ENCODE measurements at places on chromosomes 12 and 14.

- peaks cover 7% of the 10 kb centered on the region for H3K36me3 ChIP-seq
- H3K27ac ChIP-seq = peak overlapping the region; percentile 99
- no peaks in the 10 kb centered on the region for H3K27me3 ChIP-seq
Observed at GRCh38 chr14:49893309-49894213, 679 bp downstream of the ARF6 start.

DNA sequence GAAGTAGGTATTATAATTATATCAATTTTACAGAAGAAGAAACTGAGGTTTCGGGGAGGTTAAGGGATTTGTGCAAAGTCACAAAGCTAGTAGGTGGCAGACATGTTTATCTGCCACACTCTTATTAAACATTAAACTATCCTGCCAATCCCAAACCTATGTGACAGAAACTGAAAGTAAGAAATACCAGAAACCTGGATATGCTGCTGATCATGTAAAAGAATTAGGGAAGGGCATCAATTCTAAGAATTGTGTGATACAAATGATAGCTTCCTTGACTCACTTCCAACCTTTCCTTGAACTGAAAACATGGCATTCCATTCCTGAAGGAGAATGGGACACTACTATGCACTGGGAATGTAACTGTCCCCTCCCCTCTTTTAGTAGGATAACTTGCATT, 16.9 kb downstream of the TAOK3 start:
- H3K4me3 ChIP-seq = no peak overlapping the region
- H3K36me3 ChIP-seq = no peaks in the 10 kb centered on the region
- H3K4me1 ChIP-seq = peaks cover 16% of the 10 kb centered on the region
- no peaks in the 10 kb centered on the region for H3K27me3 ChIP-seq

DNA sequence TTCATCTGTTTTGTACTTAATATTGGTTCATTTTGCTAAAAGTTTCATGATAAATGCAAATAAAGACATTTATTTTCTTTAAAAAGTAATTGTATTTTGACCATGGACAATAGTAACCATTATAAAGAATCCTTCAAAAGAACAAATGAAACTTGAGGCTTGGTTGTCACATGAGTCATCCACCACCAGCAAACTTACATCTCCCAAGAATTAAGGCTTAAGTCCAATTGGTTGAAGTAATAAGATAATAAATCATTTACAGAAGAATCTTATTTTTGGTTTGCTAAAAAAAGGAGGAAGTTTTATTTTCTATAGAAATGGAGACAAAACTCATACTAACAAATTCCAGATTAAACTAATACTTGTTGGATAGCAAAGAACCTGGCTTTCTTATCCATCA, 84.8 kb upstream of the KITLG start:
- H3K36me3 ChIP-seq = peaks cover 7% of the 10 kb centered on the region
- H3K27ac ChIP-seq = no peak overlapping the region
- peaks cover 2% of the 10 kb centered on the region for H3K4me1 ChIP-seq
- DNase-seq = no peak
- no peaks in the 10 kb centered on the region for H3K27me3 ChIP-seq

- peak overlapping the region; percentile 86 for H3K4me3 ChIP-seq
- H3K36me3 ChIP-seq = no peaks in the 10 kb centered on the region
- DNase-seq = no peak
- H3K4me1 ChIP-seq = peaks cover 80% of the 10 kb centered on the region
- peaks cover 23% of the 10 kb centered on the region for H3K27me3 ChIP-seq
Observed at GRCh38 chr12:54033106-54033979, 493 bp downstream of the HOXC5 start.

DNA sequence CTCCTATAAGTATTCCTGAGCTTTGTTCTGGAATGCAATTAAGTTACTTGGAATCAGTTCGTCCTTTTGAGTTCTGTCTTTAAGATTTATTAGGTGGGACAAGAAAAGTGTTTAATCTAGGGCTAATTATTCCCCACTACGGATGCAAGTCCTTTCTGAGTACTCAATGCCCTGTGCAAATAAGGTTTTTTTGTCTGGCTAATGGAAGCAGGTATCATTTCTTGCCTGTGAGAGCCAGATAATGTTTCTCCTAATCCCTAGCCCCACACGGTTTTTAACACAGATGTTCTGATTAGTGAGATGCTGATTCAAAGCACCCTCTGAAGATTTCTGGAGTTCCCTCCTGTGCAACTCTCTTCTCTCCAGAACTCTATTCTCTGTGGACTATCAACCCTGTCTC, 296.6 kb upstream of the PRICKLE1 start:
- peaks cover 4% of the 10 kb centered on the region for H3K4me1 ChIP-seq
- peaks cover 10% of the 10 kb centered on the region for H3K36me3 ChIP-seq
- no peaks in the 10 kb centered on the region for H3K27me3 ChIP-seq
- H3K27ac ChIP-seq = no peak overlapping the region
- H3K4me3 ChIP-seq = no peak overlapping the region

DNA sequence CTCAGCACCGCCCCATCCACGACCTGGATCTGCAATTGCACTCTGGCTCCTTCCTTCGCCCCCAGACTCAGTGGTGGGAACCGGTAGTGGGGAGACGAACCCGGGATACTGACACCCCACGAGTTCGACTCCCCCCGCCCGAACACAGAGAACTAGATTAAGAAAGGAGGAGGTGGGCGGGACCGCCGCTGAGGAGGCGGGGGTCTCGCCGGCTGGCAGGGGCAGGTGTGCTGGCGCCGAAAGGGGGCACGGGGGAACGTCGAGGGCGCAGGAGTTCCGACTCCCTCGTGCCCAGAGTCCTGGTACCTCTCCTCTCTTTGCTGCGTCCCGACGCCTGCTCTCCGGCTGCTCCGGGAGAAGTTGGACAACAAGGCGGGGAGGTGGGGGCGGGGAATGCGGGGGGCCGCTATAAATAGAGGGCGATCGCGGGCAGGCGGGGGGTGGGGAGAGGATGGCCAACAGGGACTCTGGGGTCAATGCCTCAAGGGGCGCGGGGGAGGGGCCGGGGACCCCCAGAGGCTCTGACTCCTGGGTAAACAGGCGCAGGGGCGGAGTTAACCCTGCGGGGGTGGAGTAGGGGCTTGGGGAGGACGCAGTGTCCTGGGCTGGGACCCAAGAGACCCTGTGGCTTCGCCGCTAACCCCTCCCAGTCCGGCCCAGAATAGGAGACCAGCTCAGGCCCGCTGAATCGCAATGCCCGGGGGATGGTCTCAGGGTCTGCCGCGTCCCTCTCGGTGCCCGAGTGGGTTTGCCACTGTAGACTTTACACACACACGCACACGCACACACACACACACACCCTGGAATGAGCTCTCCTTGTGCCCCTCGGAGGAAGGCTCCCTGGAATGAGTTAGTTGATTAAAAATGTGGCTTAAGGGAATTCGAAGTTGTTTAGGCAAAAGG, 761 bp upstream of the NDRG2 start:
- DNase-seq = peak; percentile 51
- peak overlapping the region; percentile 90 for H3K4me3 ChIP-seq
- no peaks in the 10 kb centered on the region for H3K27me3 ChIP-seq
- H3K27ac ChIP-seq = peak overlapping the region; percentile 94
- peaks cover 12% of the 10 kb centered on the region for H3K36me3 ChIP-seq

- no peaks in the 10 kb centered on the region for H3K27me3 ChIP-seq
- DNase-seq = no peak
- no peak overlapping the region for H3K27ac ChIP-seq
- H3K4me1 ChIP-seq = peaks cover 15% of the 10 kb centered on the region
- H3K4me3 ChIP-seq = no peak overlapping the region
Observed at GRCh38 chr14:87034680-87035079, 958.3 kb downstream of the GALC start.

- H3K36me3 ChIP-seq = peaks cover 24% of the 10 kb centered on the region
- DNase-seq = no peak
- H3K4me3 ChIP-seq = no peak overlapping the region
Observed at GRCh38 chr12:50678650-50679365, 85.1 kb upstream of the ATF1 start.

DNA sequence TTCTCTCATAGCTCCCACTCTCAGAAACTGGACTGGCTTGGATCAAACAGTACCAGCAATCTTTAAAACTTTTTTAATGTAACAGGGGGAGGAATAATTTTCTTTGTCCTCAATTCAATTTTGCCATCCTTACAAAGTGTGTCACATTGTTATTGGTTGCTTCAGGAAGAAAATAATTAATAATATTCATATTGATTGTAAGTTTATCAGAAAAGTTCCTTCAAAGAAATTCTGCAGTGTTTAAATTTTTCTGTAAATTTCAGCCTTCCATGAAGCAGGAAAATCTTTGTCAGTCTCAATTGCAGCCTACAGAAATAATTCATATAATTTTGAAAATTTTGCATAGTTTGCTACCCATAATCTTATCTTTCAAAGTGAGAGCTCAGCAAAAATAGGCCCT, 1119.1 kb upstream of the ATXN7L3B start:
- no peak overlapping the region for H3K27ac ChIP-seq
- no peak overlapping the region for H3K4me3 ChIP-seq

GRCh38 chr14:75417674-75418073, 10.1 kb upstream of the JDP2 start:
- no peaks in the 10 kb centered on the region for H3K27me3 ChIP-seq
- peaks cover 22% of the 10 kb centered on the region for H3K4me1 ChIP-seq
- H3K36me3 ChIP-seq = no peaks in the 10 kb centered on the region
- H3K4me3 ChIP-seq = no peak overlapping the region
- DNase-seq = no peak

- H3K27me3 ChIP-seq = peaks cover 27% of the 10 kb centered on the region
- H3K4me3 ChIP-seq = no peak overlapping the region
- DNase-seq = no peak
- H3K4me1 ChIP-seq = peaks cover 14% of the 10 kb centered on the region
Observed at GRCh38 chr12:4905316-4905715, 4.4 kb upstream of the KCNA1 start.

DNA sequence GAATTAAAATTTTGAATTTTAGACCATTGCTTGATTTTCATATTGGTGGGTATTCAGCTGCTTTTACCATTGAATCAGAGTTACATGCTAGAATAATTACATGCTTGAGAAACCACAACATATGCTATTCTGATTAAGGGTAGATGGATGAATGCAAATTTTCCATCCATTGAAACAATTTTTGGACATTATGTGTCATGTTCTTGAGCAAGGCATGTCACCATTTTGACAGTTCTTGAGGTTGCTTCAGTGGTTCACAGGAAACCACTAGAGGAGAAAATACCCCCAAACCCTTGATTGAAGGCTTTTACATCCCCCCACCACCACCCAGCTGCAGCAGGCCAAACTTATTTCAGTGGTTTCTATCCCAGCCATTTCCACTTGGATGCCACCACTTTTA, 13.5 kb downstream of the UBR7 start:
- H3K27me3 ChIP-seq = no peaks in the 10 kb centered on the region
- H3K27ac ChIP-seq = no peak overlapping the region
- no peak for DNase-seq
- no peaks in the 10 kb centered on the region for H3K4me1 ChIP-seq
- no peak overlapping the region for H3K4me3 ChIP-seq

- no peaks in the 10 kb centered on the region for H3K36me3 ChIP-seq
- H3K27me3 ChIP-seq = peaks cover 1% of the 10 kb centered on the region
- peak overlapping the region; percentile 7 for H3K27ac ChIP-seq
- H3K4me1 ChIP-seq = peaks cover 39% of the 10 kb centered on the region
- DNase-seq = no peak
- no peak overlapping the region for H3K4me3 ChIP-seq
Observed at GRCh38 chr12:267581-268482, 5.2 kb upstream of the SLC6A13 start.

DNA sequence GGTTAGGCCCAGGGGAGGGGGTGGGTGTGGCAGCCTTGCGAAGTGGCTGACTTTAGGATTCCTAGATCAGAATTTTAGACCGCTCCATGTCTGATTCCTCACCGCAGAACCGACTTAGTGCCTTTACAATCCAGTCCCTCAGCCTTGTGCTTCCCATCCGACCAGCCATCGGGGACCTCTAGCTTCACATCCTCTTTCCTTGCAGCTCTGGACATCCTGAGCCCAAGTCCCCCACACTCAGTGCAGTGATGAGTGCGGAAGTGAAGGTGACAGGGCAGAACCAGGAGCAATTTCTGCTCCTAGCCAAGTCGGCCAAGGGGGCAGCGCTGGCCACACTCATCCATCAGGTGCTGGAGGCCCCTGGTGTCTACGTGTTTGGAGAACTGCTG, 557 bp downstream of the COPS7A start:
- peak overlapping the region; percentile 83 for H3K27ac ChIP-seq
- peak overlapping the region; percentile 76 for H3K4me3 ChIP-seq
- peaks cover 14% of the 10 kb centered on the region for H3K27me3 ChIP-seq
- peaks cover 5% of the 10 kb centered on the region for H3K36me3 ChIP-seq
- H3K4me1 ChIP-seq = peaks cover 17% of the 10 kb centered on the region
- no peak for DNase-seq

DNA sequence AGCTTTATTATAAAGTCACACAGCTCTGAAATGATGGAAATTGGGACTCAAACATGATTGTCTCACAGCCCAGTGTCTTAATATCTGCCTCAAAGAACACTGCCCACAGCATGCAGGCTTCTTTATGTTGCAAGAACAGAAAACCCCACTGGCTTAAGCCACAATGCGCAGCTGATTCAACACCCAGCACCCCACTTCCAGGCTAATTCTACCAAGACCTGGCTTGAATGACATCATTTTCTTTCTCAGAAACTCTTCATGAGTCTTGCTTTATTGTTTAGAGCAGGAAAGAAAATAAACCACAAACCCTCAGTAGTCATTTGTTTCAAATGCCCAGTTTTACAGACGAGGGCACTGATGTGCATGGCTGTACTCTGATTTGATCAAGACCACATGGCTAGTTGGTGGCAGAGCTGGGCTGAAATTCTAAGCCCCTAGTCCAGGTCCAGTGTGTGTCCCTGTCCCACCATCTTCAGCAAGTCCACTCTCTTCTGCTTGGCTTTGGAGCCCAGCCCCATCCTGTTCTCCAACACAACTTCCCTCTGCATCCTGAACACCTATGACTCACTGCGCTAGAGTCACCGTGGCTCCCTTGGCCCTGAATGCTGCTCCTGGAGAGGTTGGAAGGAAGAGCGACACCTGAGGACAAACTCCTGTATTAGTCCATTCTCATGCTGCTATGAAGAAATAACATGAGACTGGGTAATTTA, 50.3 kb upstream of the SRSF5 start:
- H3K36me3 ChIP-seq = no peaks in the 10 kb centered on the region
- H3K27me3 ChIP-seq = no peaks in the 10 kb centered on the region
- H3K4me1 ChIP-seq = peaks cover 58% of the 10 kb centered on the region
- H3K27ac ChIP-seq = peak overlapping the region; percentile 81
- no peak overlapping the region for H3K4me3 ChIP-seq
- DNase-seq = no peak

- no peak overlapping the region for H3K27ac ChIP-seq
- no peaks in the 10 kb centered on the region for H3K4me1 ChIP-seq
- H3K4me3 ChIP-seq = no peak overlapping the region
- no peaks in the 10 kb centered on the region for H3K27me3 ChIP-seq
- DNase-seq = no peak
- H3K36me3 ChIP-seq = peaks cover 38% of the 10 kb centered on the region
Observed at GRCh38 chr12:28222081-28222700, 31.9 kb downstream of the CCDC91 start.

GRCh38 chr14:91258011-91258618, 13.6 kb upstream of the GPR68 start:
- no peak for DNase-seq
- H3K4me3 ChIP-seq = no peak overlapping the region
- peaks cover 30% of the 10 kb centered on the region for H3K4me1 ChIP-seq
- peaks cover 8% of the 10 kb centered on the region for H3K27me3 ChIP-seq
- peak overlapping the region; percentile 52 for H3K27ac ChIP-seq
